ENCODE measurements at places on chromosomes 16 and 17. TPM values are rescaled to one million over a fixed set of nuclear protein-coding genes. Genes with fewer than 3 reads are reported as not detected.

FBXW10 gene
- polyA plus RNA-seq: 0.28 TPM

HS3ST2 gene
- 7.6 TPM for polyA plus RNA-seq

MYO1D gene
- 3.8 TPM for polyA plus RNA-seq

KRT39 gene
- not detected for polyA plus RNA-seq

OMG gene
- 351 TPM for polyA plus RNA-seq

COG4 gene
- polyA plus RNA-seq: 24.3 TPM

KRT25 gene
- polyA plus RNA-seq: 3.2 TPM

KRT27 gene
- not detected for polyA plus RNA-seq

RAB34 gene
- polyA plus RNA-seq: 4.9 TPM

Measured in Purkinje cell (primary cell).